ENCODE measurements at places on chromosomes 2 and 18.

GRCh38 chr2:51960281-51960680 is 928.3 kb upstream of the NRXN1 start:
- no peak for DNase-seq

GRCh38 chr2:23850564-23851256 is 76.2 kb downstream of the ATAD2B start:
- DNase-seq: no peak

DNA sequence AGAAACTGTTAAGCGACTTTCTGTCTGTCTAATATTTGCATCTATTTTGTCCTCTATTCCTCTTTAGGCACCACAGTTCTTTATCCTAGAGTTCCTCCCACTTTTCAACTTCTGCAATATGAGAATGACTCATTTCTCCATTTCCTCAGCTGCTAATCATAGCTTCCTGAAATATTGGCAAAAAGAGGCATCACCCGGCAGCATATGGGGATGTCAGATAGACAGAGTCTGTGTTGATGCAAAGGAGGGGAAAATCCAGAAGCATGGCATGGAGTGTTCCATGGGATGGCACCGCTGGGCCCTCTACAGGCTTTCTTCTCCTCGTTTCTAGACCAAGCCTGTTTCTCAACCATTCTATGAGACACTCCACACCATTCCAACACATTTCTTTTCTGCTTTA is 93.4 kb downstream of the DOCK10 start:
- no peak for DNase-seq

DNA sequence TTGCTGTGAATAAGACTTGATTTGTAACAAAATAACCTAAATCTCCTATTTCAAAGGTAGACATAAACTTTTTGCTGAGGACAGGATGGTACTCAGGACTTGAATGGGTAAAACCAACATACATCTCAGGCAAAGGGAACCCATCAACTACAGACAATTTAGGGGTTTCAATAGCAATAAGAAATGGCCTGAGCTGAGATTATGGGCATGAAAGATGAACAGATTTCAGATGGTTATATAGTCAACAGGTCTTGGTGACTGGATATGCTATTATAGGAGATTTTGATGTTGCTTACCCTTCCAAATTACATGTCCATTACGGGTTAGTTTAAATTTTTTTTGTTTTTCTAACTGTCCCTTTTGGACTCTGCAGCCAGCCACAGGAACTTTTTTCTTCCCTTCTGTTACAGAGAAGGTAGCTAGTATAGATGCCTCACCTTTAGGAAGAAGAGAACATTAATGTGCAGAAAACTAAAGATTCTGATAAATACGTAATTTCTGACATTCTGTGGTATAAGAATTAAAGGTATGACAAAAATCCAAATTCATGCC is 4.6 kb downstream of the RPS27A start:
- DNase-seq: no peak

DNA sequence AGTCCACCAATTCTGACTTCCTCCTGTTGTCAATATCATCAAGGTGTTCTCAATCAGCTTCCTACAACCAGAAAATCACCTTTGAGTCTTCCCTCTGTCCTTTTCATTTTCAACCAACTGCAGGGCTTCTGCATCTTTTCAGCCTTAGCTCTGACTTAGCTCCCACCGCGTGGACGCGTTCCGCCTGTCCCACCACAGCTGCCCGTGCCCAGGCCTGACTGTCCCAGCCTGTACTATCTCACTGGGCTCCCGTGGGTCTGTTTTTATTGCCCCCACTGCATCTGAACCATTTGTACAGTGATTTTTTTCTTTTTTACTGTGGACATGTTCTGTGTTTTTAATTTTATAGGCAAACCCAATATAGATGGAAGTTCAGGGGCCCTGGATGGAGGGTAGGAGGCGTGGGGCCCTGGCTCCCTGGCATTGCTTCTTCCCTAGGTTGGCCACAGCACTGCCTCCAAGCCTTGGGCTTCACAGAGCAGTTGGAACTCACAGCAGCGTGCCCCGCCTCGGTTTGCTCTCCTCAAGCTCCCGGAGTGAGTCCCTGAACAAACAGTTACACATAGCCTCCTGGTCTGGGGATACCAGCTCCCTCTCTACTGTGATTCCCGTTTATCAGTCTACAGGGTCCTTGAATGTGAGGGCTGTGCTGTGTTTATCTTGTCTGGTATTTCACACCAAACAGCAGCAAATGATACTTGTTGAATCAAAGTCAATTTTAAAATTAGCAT is 280.6 kb upstream of the PXDN start:
- DNase-seq: no peak

DNA sequence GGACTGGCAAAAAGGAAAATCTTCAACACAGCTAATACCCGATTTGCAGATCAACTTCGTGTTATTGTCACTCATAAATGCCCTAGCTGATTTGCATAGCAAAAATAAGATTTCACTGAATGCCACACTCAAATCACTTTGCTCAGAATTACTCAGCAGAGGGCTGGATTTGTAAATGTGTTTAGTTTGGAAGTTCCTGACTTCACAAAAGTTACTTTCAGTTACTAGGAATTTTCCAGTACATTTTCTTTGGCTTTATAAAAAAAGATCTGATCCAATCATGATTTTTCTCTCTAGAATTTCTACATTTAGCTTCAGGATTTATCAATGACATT is 433.3 kb upstream of the ID2 start:
- DNase-seq: no peak

DNA sequence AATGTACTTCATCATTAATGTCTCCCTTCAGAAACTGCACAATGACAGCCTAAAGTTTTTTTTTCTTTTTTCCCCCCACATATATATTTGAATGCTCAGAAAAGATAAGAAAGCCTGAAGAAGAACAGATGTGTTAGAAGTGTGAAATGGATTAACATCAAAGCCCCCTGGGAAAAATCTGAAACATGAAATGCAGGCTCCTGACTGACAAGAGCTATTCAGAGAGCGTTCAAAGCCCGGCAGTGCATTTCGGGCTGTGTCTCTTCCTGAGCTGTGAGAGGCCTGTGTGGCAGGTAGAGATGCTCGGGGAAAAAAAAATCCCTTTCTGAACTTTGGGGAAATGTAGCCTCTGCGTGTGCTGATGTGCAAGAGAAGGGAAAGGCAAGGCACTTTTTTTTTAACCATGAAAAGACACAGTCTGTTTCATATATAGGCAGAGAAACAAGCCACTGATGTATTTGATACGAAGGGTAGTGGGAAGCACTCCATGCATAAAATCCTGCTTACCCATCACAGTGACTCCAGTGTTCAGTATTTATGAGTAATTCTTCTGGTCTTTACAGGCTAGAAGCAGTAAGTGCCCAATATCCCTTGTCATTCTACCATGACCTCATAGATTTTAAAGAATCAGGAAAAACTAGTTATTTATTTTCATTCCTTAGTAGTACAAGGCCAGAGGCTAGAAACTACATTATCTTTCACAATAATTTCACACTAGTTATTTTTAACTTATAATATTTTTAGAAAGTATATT is 1574.2 kb upstream of the PIK3C3 start:
- no peak for DNase-seq

Measured in MM.1S (cell line).